ENCODE measurements at places on chromosomes 11 and 22. TPM values are rescaled to one million over a fixed set of nuclear protein-coding genes. Genes with fewer than 3 reads are reported as not detected.

Gene SPI1
- total RNA-seq, result 7.5 TPM

Gene HEPHL1
- not detected for total RNA-seq

Gene KDM4E
- total RNA-seq, result not detected

Gene SPDYC
- not detected for total RNA-seq

Gene APOL2
- total RNA-seq, result 25.7 TPM

Gene CNIH2
- total RNA-seq, result not detected

Gene APOC3
- total RNA-seq, result not detected

DNA sequence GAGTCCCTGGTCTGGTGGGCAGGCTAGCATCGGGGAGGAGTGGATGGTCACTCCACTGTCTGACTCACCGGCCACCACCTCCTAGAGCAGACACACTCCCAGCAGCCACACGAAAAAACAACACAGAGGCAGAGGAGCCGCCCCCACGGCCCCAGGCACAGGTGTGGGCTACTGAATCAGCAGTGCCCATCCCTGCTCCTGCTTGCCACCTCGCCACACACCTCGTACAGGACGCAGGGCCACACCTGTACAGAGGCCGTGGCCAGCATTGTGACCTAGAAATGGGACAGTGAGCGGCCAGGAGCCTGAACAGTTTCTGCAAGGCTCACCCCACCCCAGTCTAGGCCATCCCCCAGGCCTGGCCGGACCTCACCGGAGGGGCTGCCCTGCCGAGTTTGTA, 14.0 kb downstream of the TRIM29 start:
- no peaks in the 10 kb centered on the region for H3K4me1 ChIP-seq
- no peak overlapping the region for H3K4me3 ChIP-seq
- H3K27ac ChIP-seq, result no peak overlapping the region
- no peaks in the 10 kb centered on the region for H3K27me3 ChIP-seq

- DNase-seq, result no peak
- no peaks in the 10 kb centered on the region for H3K36me3 ChIP-seq
- H3K4me1 ChIP-seq, result no peaks in the 10 kb centered on the region
- no peaks in the 10 kb centered on the region for H3K27me3 ChIP-seq
- H3K27ac ChIP-seq, result no peak overlapping the region
Observed at GRCh38 chr11:115221461-115222069, 282.6 kb downstream of the CADM1 start.

GRCh38 chr11:62719302-62719978, 7.8 kb downstream of the HNRNPUL2 start:
- no peak overlapping the region for H3K4me3 ChIP-seq
- no peaks in the 10 kb centered on the region for H3K27me3 ChIP-seq
- H3K27ac ChIP-seq, result no peak overlapping the region
- H3K36me3 ChIP-seq, result peaks cover 95% of the 10 kb centered on the region
- DNase-seq, result no peak
- no peaks in the 10 kb centered on the region for H3K4me1 ChIP-seq

DNA sequence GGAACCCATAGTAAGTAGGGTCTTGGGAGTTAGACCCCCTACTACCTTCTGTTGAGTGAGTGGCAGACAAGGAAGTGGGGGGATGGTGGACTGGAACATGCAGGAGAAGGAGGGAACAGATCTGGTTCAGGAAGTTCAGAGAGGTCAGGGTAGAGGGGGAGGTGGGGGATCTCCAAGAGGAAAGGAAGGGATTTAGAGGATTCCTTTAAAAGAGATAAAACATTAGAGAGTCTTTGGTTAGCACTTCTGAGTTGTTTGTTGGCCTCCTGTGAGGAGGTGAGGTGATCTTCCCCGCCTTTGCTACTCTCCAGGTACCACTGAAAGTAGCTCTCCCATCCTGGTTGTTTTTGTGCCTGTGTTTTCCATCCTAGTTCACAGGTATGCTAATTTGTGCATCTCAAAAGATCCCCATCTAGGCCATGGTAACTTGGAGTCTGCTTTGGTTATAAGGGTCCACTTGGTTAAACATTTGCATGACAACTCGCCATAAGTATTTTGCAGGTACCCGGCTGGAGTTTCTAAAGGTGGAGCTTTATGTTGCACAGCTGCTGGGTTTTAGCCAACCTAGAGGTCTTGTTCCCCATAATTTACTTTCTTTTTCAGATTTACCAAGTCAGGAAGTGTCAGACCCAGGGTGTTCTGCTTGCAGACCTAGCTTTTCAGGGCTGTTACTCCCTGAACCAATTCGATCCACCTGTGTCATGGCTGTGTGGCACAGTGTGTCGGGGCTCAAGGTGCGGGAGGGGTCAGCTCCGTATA, 79.3 kb upstream of the SORL1 start:
- H3K27me3 ChIP-seq, result no peaks in the 10 kb centered on the region
- H3K27ac ChIP-seq, result no peak overlapping the region
- peaks cover 7% of the 10 kb centered on the region for H3K4me1 ChIP-seq
- DNase-seq, result no peak
- no peaks in the 10 kb centered on the region for H3K36me3 ChIP-seq
- H3K4me3 ChIP-seq, result no peak overlapping the region

GRCh38 chr11:122656631-122657101, 1.1 kb downstream of the UBASH3B start:
- peak overlapping the region; percentile 76 for H3K4me3 ChIP-seq
- DNase-seq, result no peak
- H3K27me3 ChIP-seq, result no peaks in the 10 kb centered on the region
- H3K36me3 ChIP-seq, result no peaks in the 10 kb centered on the region
- peak overlapping the region; percentile 84 for H3K27ac ChIP-seq
- H3K4me1 ChIP-seq, result peaks cover 17% of the 10 kb centered on the region

DNA sequence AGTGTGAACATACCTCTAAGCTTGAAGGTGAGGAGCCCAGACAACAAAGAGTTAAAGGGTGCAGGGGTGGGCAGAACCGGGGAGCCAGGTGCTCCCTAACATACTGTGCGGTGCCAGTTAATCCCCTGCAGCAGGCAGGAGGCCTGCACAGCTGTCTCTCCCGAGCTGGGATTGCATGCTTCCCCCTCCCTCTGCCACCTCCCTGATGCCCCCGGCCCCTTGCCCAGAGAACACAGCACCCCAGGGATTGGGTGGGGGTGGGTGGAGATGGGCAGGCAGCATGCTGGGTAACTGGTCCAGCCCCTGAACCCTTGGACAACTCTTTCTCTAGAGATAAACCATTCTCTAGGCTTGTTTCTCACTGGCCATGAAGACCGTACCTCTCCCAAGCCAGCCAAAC, 67.7 kb upstream of the MYOD1 start:
- H3K36me3 ChIP-seq, result no peaks in the 10 kb centered on the region
- no peaks in the 10 kb centered on the region for H3K4me1 ChIP-seq
- H3K27me3 ChIP-seq, result no peaks in the 10 kb centered on the region
- H3K4me3 ChIP-seq, result no peak overlapping the region
- no peak for DNase-seq

DNA sequence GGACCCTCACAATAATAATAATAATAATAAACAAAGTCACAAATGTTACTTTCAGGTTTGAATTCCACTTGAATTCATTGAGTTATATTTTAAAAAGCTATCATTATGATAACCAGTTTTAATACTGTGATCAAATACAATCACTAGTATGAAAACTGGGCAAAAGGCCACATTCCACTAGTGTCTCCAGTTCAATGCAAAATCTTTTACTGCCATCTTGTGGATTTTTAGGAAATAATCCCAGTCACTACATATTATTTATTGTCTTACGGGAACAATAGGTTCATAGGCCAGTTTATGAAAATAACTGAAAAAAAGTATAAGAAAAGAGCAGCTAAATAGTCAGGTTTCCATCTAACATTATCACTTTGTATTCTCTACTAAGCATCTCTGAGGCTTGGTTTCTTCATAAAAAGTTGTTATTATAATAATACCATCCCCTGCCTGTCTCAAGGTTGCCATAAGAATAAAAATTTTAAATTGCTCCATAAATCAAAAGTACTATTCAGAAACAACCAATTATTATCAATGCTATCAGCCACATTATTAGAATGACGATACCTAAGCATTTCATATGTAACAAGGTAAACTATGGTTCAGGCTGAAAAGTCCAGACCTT, 533.9 kb upstream of the CCDC90B start:
- H3K4me3 ChIP-seq, result no peak overlapping the region
- no peak for DNase-seq
- H3K4me1 ChIP-seq, result no peaks in the 10 kb centered on the region
- H3K27ac ChIP-seq, result no peak overlapping the region

DNA sequence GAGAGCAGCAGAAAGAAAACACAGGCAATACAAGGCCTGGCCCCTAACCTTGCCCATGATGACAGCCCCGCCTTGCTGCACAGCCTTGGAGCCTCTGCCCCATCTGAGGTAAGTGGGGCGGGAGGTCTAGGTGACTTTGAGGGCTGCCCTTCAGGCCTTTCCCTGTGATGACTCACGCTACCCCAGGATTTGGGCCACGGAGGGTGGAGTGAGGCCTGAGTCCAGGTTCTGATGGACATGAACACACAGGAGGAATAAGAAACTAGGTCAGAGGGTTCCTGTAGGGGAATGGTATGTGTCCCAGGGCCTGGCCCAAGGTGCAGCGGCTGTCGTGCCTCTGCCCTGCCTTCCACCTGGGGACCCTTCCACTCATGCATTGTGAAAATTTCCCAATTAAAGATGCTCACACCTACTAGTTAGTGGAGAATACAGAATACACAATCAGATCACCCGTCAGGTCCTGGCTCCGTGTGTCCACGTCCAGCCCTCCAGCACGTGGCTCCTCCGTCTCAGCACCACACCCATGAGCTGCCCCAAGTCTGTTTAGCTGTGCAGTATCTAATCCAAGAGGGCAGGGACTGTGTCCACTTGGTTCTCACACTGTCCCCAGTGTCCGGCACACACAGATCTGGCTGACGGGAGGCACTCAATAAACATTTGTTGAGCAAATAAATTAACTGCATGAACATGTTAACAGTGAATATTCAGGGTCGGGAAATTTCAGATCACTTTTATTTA, 111.0 kb downstream of the CHST1 start:
- no peaks in the 10 kb centered on the region for H3K36me3 ChIP-seq
- no peaks in the 10 kb centered on the region for H3K27me3 ChIP-seq
- peak; percentile 59 for DNase-seq
- H3K4me3 ChIP-seq, result no peak overlapping the region

- no peaks in the 10 kb centered on the region for H3K27me3 ChIP-seq
- no peak overlapping the region for H3K4me3 ChIP-seq
- no peak for DNase-seq
- no peaks in the 10 kb centered on the region for H3K4me1 ChIP-seq
- no peak overlapping the region for H3K27ac ChIP-seq
- no peaks in the 10 kb centered on the region for H3K36me3 ChIP-seq
Observed at GRCh38 chr11:102478673-102479299, 26.2 kb upstream of the TMEM123 start.

DNA sequence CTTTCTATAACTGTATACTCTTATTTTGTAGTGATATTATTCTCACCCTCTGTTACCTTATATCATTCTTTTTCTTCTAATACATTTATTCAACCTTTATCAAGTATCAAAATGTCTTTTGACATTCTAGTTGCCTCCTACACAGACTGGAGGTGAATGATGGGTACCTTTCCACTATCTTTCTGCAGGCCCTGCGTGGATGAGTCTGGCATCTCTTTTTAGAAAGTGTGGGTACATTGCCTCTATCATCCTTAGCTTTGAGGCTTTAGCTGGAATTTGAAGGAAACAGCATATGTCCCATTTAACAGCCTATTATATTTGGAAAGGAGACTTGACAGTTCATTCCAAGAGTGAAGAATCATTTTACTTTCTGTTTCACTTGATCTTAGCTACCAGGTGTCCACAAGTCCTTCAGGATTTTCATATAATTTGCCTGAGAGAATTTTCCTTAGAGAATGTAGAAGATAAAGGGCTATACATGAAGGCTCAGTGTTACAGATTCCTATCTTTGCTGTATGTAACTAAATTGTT, 192.0 kb downstream of the CWF19L2 start:
- no peak overlapping the region for H3K27ac ChIP-seq
- DNase-seq, result no peak
- H3K36me3 ChIP-seq, result no peaks in the 10 kb centered on the region
- no peaks in the 10 kb centered on the region for H3K4me1 ChIP-seq
- H3K4me3 ChIP-seq, result no peak overlapping the region

DNA sequence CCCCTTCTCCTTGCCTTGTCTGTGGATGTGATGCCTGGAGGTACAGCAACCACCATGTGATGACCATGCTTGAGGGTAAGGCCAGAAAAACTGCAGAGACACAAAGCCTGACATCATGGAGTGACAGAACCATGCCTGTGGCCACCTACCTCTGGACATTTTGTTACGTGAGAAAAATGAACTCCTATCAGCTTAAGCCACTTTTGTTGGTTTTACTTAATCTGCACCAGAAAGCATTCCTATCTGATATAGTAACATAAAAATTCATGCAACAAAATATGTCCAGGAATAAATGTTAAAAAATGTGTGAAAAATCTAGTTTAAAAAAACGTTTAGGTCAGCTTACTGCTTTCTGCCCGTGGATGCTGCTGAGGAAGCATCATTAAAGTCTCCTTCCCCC, 42.6 kb upstream of the P4HA3 start:
- no peaks in the 10 kb centered on the region for H3K4me1 ChIP-seq
- H3K27ac ChIP-seq, result no peak overlapping the region
- no peak for DNase-seq
- H3K27me3 ChIP-seq, result no peaks in the 10 kb centered on the region

DNA sequence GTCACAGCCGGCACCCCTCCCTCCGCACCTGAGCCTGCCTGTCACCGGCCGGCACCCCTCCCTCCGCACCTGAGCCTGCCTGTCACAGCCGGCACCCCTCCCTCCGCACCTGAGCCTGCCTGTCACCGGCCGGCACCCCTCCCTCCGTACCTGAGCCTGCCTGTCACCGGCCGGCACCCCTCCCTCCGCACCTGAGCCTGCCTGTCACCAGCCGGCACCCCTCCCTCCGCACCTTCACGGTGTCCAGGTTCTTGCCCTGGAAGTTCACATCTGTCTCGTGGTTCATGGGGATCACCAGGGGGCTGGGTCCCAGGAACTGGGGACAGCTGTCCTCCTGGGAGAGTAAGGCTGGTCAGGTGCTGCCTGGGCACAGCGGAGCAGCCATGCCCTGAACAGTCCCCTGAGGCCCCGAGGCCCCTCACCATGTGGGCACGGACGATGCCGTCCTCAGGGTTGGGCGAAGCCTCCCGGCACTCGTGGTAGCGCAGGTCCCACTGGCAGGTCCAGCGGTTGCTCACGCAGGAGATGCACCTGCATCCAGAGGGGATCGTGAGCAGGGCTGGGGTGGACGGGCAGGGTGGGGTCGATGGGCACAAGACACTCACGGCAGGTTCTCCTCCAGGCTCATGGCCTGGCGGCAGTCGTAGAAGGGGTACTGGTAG, 15.5 kb upstream of the MAPK11 start:
- H3K27ac ChIP-seq, result no peak overlapping the region
- no peak for DNase-seq
- no peaks in the 10 kb centered on the region for H3K27me3 ChIP-seq
- H3K4me1 ChIP-seq, result no peaks in the 10 kb centered on the region

GRCh38 chr11:117953024-117953671, 23.9 kb upstream of the TMPRSS13 start:
- H3K4me1 ChIP-seq, result no peaks in the 10 kb centered on the region
- DNase-seq, result peak; percentile 34
- H3K36me3 ChIP-seq, result no peaks in the 10 kb centered on the region
- H3K4me3 ChIP-seq, result no peak overlapping the region

GRCh38 chr11:46279126-46280099, 2.0 kb downstream of the CREB3L1 start:
- peak overlapping the region; percentile 71 for H3K27ac ChIP-seq
- H3K4me3 ChIP-seq, result peak overlapping the region; percentile 67
- DNase-seq, result peak; percentile 73
- H3K27me3 ChIP-seq, result no peaks in the 10 kb centered on the region

GRCh38 chr11:18416459-18416858, 4.3 kb downstream of the LDHC start:
- H3K4me1 ChIP-seq, result no peaks in the 10 kb centered on the region
- H3K36me3 ChIP-seq, result no peaks in the 10 kb centered on the region
- no peak overlapping the region for H3K27ac ChIP-seq

GRCh38 chr11:1358286-1358685, 31.4 kb upstream of the BRSK2 start:
- no peaks in the 10 kb centered on the region for H3K27me3 ChIP-seq
- H3K4me3 ChIP-seq, result no peak overlapping the region
- no peaks in the 10 kb centered on the region for H3K4me1 ChIP-seq
- peak; percentile 65 for DNase-seq
